Left renal cortex interstitium (tissue), 4 donors: ENCODE measurements at places on chromosomes 4 and X. TPM values are rescaled to one million over a fixed set of nuclear protein-coding genes. Genes with fewer than 3 reads are reported as not detected.

The MXRA5 gene
- 3.6 TPM for polyA plus RNA-seq

The SLC49A3 gene
- 5.9 TPM for polyA plus RNA-seq

The DMD gene
- 16.1 TPM for polyA plus RNA-seq

The GPR119 gene
- not detected for polyA plus RNA-seq

The AMER1 gene
- 7.3 TPM for polyA plus RNA-seq

The SUPT20HL1 gene
- not detected for polyA plus RNA-seq

The PPP4R3C gene
- polyA plus RNA-seq = not detected

The PAGE2B gene
- polyA plus RNA-seq = not detected

The ZNF157 gene
- 0.67 TPM for polyA plus RNA-seq

The LIMCH1 gene
- polyA plus RNA-seq = 106 TPM

The ITGB1BP2 gene
- 2.9 TPM for polyA plus RNA-seq

The MTMR8 gene
- polyA plus RNA-seq = 1.4 TPM

The SCML2 gene
- 11.8 TPM for polyA plus RNA-seq
